CD14-positive monocyte (primary cell): ENCODE measurements at places on chromosomes 5 and 9.
A peak's percentile ranks its signal among the peaks of the same experiment; 100 is the strongest.

DNA sequence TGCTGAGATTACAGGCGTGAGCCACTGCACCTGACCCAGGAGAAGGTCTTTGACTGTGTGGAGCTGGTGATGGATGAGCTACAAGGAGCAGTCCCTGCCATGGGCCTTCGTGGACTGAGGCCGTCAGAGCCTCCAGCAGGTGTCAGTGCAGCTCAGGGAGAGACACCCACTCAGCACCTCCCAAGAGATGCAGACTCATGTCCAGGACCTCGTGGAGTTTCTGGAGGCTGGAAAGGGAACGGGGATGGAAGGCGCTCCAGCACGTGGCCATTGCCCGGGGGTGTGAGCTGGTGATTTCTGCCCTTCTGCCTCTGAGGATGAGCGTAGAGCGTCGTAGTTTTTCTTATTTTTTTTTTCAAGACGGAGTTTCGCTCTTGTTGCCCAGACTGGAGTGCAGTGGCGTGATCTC is 9.5 kb downstream of the TOR4A start:
- DNase-seq: no peak

- DNase-seq: no peak
Measured at GRCh38 chr9:121318631-121319382, 50.8 kb downstream of the GSN start.

GRCh38 chr9:88593537-88594185 is 58.7 kb downstream of the NXNL2 start:
- peak; percentile 26 for DNase-seq

GRCh38 chr5:31531543-31531887 is 378 bp downstream of the DROSHA start:
- DNase-seq: peak; percentile 29

- DNase-seq: no peak
Measured at GRCh38 chr5:3180636-3181035, 415.0 kb upstream of the IRX1 start.

GRCh38 chr9:94586814-94587213 is 6.8 kb downstream of the FBP2 start:
- peak; percentile 11 for DNase-seq

- no peak for DNase-seq
Measured at GRCh38 chr9:98500337-98500919, 208.3 kb downstream of the GABBR2 start.

- DNase-seq: no peak
Measured at GRCh38 chr5:99901972-99902371, 633.2 kb upstream of the FAM174A start.

GRCh38 chr5:125232779-125233230 is 486.4 kb upstream of the ZNF608 start:
- no peak for DNase-seq

DNA sequence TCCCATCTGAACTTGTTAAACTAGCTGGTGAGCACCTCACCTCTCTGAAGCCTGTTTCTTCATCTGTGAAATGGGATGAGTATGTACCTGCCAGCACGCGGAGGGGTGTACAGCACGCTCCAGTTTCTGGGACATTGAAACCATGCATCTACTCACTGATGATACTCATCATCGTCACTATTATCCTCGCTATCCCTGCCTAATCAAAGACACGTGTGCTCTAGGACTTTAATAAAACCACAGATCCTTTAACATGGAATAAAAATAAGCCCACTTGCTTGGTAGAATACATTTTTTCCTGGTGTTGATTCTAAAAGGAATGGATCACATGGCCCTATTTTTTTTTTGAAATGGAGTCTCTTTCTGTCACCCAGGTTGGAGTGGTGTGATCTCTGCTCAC is 37.3 kb upstream of the POMT1 start:
- DNase-seq: no peak

DNA sequence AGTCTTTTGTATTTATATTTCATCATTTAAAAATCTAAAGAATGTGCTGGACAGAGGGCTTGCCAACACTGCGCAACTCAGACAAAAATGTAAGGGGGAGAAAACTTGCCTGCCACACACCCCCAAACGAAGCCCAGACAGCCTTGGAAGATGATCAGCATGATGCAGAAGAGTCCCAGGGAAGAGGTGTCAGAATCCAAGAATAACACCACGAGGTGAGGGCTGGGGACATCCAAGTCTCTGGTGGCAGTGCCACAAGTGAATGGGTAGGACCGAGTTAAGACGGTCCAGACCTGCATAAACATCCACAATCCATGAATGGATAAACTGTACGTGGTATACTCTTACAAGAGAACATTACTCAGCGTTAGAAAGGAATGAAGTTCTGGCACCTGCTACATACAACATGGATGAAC is 10.4 kb downstream of the EPB41L4B start:
- DNase-seq: no peak

GRCh38 chr5:119332978-119333401 is 22.8 kb upstream of the TNFAIP8 start:
- DNase-seq: no peak

- no peak for DNase-seq
Measured at GRCh38 chr5:28165096-28165495, 1126.7 kb upstream of the CDH9 start.

DNA sequence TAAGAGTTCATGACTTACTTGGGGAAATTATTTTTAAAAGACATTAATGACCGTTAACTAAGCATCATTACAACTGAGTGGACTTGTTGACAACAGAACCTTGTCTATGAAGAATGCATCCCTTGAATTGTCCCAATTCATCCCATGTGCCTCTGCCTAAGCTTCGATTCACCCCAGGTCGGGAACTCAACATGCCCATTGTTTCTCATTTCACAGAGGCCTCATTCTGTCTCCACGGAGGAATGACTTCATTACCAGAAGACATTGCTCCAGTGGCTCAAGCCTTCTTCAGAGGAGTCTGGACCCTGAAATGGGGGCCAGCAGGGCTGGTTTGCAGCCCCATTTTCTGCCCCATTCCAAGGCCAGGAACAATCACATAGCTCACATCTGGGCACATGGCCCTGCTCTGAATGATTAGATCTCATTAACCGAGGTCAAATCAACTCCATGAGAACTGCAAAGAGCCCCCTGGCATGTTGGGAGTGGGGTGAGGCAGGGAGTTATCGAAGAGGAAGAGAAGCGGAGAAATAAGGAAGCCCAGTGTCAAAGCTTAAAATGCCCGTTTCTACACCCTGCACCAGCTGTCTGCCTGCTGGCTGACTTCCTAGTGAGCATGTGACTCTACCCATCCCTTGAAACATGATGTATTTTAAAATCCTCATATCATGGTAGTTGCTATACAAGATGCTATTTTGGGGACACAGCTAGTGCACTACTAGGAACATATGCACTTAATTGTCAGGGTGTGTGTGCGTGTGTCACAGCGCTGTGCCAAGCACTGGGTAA is 137.3 kb downstream of the LHFPL2 start:
- DNase-seq: peak; percentile 75

GRCh38 chr5:24385070-24385469 is 259.7 kb downstream of the CDH10 start:
- no peak for DNase-seq

GRCh38 chr5:164958688-164959087 is 1453.3 kb downstream of the MAT2B start:
- no peak for DNase-seq

- DNase-seq: no peak
Measured at GRCh38 chr5:176816791-176817347, 6.5 kb downstream of the UNC5A start.

DNA sequence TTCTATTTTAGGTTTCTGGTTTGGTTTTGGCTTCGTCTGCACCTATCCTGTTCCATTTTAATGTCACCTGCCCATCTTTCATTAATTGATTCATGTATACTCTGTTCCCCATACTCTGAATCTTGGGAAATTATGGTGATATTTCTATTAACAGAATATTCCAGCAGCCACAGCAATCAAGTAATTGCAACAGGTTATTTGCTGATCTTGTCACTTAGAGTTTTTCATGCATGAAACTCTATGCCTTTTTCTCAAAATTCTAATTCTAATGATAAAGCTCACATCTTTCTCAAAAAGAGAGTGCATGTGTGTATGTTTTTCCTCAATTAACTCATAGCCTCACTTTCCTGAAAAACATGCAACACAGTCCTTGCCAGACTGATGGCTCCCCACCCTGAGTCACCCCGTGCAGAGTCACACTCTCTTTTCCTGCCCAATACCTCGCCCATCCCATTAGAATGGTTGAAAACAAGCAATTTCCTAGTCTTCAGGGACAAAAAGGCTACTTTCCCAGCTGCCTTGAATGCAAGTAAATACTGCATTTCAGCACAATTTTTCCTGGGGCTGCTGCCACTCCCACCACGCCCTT is 15.6 kb downstream of the GFRA3 start:
- no peak for DNase-seq

DNA sequence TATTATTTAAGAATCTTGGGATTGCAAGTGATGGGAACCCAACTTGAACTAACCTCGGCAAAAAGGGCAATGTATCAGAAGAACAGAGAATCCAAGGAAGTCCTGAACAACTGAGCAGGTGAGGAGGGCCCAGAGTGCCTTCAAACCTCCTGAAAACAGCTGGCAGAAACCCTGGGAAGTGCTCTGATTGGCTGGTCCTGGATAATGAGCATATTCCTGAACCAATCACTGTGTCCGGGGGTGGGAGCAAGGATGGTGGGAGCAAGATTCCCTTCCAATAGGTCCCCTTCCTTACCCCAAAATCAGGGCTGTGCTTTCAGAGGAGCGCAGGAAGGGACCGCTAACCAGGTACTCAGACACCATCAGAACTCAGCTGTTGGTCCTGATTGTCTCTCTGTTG is 31.9 kb upstream of the TBC1D2 start:
- no peak for DNase-seq

DNA sequence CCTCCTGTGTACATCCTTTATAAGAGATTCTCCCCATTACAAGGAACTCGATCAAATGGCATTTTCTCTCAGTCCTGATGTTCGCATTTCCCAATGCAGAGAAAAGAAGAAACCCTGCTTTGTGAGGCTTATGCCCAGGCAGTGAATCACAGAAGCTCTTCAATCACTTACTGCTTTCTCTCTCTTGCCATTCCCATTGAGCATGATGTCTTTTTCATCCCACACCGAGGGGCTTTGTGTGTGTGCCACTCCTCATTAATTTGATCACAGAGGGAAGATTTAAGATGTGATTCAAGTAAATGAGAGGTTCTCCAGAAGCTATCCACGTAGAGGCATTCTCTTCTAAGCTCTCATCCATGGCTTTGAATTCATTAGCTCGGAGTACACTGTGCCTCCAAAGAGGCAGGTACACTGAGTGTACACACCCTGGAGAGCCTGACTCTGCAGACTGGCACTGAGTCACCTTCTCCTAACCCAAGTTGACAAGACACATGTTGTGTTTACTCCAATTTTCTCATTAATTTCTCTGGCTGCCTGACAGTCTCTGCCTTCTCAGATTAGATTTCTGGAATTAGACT is 45.4 kb downstream of the MFAP3 start:
- no peak for DNase-seq

GRCh38 chr9:3648722-3649246 is 123.0 kb upstream of the RFX3 start:
- no peak for DNase-seq

DNA sequence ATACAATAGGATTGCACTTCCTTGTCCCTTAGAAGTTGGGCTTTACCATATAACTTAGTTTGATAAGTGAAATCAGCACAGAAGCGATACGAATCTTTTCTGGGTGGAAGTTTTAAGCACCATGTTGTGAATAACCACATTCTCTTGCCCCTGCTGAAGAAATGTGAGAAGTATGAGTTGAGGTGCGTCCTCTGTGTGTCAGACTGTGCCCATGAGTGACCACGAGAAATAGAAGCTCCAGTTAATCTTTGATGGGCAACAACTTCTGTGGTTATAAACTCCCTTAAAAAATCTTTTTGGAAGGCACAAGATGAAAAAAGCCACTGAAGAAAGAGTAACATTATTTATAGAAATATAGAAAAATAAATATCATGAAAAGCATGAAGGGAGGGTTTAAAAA is 668.2 kb downstream of the DTWD2 start:
- DNase-seq: no peak

- DNase-seq: no peak
Measured at GRCh38 chr9:110573305-110573704, 6.2 kb downstream of the SVEP1 start.

DNA sequence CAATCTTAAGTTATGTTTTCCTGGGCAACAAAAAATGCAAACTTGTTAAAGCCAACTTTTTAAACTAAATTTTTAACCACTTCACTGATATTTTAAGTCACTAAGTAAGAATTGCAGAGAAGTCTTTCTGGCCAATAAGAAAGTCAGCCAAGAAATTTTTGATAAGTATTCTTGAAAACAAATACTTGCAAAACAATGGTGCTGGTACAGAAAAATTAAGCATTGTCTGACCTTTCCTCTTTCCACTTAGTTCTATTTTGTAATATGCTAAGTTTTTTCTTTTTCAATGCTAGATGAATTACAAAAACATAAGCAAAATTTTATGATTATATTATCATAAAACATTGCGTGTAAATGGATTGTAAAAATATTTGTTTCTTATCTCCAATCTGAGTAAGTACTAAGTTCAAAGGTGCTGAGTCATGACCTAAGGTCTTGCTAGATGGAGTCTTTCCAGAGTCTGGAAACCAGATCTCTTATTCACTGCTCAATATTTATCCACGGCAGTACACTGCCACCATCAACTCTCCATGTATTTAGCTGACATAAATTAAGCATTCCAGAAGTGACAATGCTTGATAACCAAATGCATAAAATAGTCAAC is 139.7 kb downstream of the MEF2C start:
- no peak for DNase-seq

DNA sequence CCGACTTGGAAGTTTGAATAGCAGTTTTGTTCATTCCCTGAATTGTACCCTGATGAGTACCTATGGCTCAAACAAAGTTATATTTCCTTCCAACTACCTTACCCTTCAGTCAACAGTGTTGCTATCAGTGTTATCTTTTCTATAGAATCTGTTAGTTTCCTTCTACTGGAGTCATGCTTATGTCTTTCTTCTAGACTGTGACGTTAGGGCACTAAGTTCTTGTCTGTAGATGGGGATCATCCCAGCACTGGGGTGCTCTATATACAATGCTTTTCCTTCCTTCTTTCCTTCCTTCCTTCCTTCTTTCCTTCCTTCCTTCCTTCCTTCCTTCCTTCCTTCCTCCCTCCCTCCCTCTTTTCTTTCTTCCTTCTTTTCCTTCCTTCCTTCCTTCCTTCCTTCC is 973.0 kb downstream of the CDH12 start:
- DNase-seq: no peak

- no peak for DNase-seq
Measured at GRCh38 chr5:41721516-41721915, 148.7 kb downstream of the OXCT1 start.

DNA sequence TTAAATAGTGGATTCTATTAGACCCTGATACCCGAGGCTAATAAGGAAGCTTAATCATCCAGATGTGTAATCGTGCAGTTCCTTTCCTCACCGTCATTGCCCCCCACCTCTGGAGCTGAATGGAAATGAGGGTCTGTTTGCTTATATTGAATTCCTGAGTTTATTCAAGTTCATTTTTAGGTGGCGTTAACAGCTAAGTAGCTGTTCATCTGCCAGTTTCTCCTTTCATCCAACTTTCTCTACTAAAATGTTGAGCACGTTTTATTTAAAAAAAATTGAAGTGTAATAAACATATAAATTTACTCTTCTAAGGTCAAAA is 291.0 kb downstream of the DOCK8 start:
- no peak for DNase-seq

GRCh38 chr9:16425562-16426231 is 444.8 kb downstream of the BNC2 start:
- no peak for DNase-seq
